ENCODE measurements at places on chromosomes 5 and 9. TPM values are rescaled to one million over a fixed set of nuclear protein-coding genes. Genes with fewer than 3 reads are reported as not detected.

- peaks cover 6% of the 10 kb centered on the region for H3K36me3 ChIP-seq
- DNase-seq: no peak
- no peaks in the 10 kb centered on the region for H3K27me3 ChIP-seq
- peak overlapping the region; percentile 50 for H3K27ac ChIP-seq
Measured at GRCh38 chr9:27485158-27485557, 38.9 kb upstream of the IFNK start.

CDC20B gene
- not detected for total RNA-seq

ARL14EPL gene
- not detected for total RNA-seq

GRCh38 chr5:35009657-35010056, 38.1 kb downstream of the AGXT2 start:
- H3K36me3 ChIP-seq: no peaks in the 10 kb centered on the region
- DNase-seq: no peak
- H3K27ac ChIP-seq: no peak overlapping the region
- H3K4me1 ChIP-seq: peaks cover 2% of the 10 kb centered on the region

GRCh38 chr5:122967625-122968024, 68.9 kb downstream of the PPIC start:
- no peak overlapping the region for H3K4me3 ChIP-seq
- H3K27ac ChIP-seq: no peak overlapping the region
- H3K27me3 ChIP-seq: no peaks in the 10 kb centered on the region
- no peaks in the 10 kb centered on the region for H3K36me3 ChIP-seq
- H3K4me1 ChIP-seq: no peaks in the 10 kb centered on the region

DPYSL3 gene
- not detected for total RNA-seq

DNA sequence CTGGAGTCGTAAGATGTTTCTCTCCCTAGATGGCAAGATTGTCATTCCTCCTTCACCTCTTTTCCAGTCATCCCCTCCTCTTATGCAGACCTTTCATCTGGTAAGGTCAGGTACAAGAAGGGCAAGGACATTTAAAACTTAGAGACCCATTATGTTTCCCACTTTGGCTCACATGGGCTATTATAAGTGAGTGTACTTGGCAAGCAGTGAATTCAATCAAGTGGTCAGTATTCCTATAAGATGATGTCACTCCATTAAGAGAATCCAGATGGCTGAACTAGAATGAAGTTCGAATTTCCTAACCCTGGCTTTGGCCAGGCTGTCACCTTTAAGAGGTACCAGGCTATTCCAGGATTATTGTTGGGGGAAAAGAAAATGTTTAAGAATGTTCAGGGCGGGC, 32.2 kb downstream of the ZNF131 start:
- peaks cover 16% of the 10 kb centered on the region for H3K4me1 ChIP-seq
- H3K27ac ChIP-seq: no peak overlapping the region
- no peaks in the 10 kb centered on the region for H3K27me3 ChIP-seq
- H3K4me3 ChIP-seq: no peak overlapping the region
- no peak for DNase-seq

GRCh38 chr5:71832812-71833715, 114.0 kb downstream of the CARTPT start:
- no peaks in the 10 kb centered on the region for H3K36me3 ChIP-seq
- no peak for DNase-seq
- peaks cover 3% of the 10 kb centered on the region for H3K27me3 ChIP-seq
- H3K4me3 ChIP-seq: no peak overlapping the region

GRCh38 chr5:1541702-1542400, 18.1 kb upstream of the LPCAT1 start:
- H3K36me3 ChIP-seq: no peaks in the 10 kb centered on the region
- no peak overlapping the region for H3K4me3 ChIP-seq
- no peaks in the 10 kb centered on the region for H3K27me3 ChIP-seq
- H3K27ac ChIP-seq: no peak overlapping the region

GRCh38 chr5:147904110-147904509, 2.2 kb downstream of the C5orf46 start:
- peaks cover 3% of the 10 kb centered on the region for H3K27me3 ChIP-seq
- DNase-seq: no peak
- H3K27ac ChIP-seq: no peak overlapping the region
- no peaks in the 10 kb centered on the region for H3K4me1 ChIP-seq

- H3K36me3 ChIP-seq: peaks cover 15% of the 10 kb centered on the region
- H3K27ac ChIP-seq: peak overlapping the region; percentile 5
- H3K27me3 ChIP-seq: no peaks in the 10 kb centered on the region
Measured at GRCh38 chr9:36163049-36163785, 6.0 kb upstream of the CCIN start.
